GM12878 (cell line): ENCODE measurements at places on chromosomes 6 and 20. TPM values are rescaled to one million over a fixed set of nuclear protein-coding genes. Genes with fewer than 3 reads are reported as not detected.

The GPLD1 gene
- total RNA-seq = 1.0 and 1.2 TPM in 2 replicates

The SLC35F1 gene
- total RNA-seq = 0.05 TPM in 1 of 2 replicates, not detected in the other

The PLAGL1 gene
- total RNA-seq = 7.5 and 8.5 TPM in 2 replicates

DNA sequence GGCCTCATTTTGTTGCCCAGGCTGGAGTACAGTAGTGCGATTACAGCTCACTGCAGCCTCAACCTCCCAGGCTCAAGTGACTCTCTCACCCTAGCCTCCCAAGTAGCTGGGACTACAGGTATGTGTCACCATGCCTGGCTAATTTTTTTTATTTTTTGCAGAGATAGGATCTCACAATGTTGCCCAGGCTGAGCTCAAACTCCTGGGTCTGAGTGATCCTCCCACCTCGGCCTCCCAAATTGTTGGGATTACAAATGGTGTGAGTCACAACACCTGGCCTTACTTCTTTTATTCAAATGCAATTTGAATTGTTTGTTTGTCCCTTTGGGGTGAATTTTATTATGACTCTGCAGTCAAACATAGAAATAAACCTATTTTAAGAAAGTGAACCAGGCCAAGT is 131.7 kb upstream of the SLC22A16 start:
- no peaks in the 10 kb centered on the region for H3K27me3 ChIP-seq
- H3K4me1 ChIP-seq = no peaks in the 10 kb centered on the region
- H3K27ac ChIP-seq = no peak overlapping the region
- no peak overlapping the region for H3K4me3 ChIP-seq
- DNase-seq = no peak

DNA sequence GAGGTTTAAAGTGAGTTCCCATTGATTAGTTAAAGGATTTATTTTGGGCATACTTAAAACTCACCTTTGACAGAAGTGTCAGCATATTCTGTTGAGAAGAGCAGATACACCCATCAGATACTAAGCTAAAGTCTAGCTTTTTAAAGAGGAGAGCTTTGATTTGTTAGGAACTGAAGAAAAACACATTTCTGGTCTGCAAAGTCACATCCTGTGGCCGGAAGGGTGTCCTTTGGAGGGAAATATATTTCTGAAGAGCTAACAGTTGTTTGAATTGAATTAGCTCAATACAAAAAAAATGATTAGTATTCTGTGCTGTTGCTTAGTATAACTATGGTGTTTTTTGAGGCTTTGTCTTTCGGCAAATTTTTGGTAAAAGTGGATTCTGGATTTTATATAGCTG is 302.7 kb downstream of the RFPL4B start:
- no peaks in the 10 kb centered on the region for H3K4me1 ChIP-seq
- DNase-seq = no peak
- H3K36me3 ChIP-seq = no peaks in the 10 kb centered on the region
